Omental fat pad (tissue), 4 donors: ENCODE measurements at places on chromosomes 7 and 10. TPM values are rescaled to one million over a fixed set of nuclear protein-coding genes. Genes with fewer than 3 reads are reported as not detected.
A peak's percentile ranks its signal among the peaks of the same experiment; 100 is the strongest.

The MEPCE gene
- 23.6 TPM for total RNA-seq

The EBF3 gene
- total RNA-seq = 50.8 TPM

The PLXNA4 gene
- 31.4 TPM for total RNA-seq

The IGFBP1 gene
- not detected for total RNA-seq

The ACBD5 gene
- total RNA-seq = 23.2 TPM

The PIP gene
- not detected for total RNA-seq

The ABCC2 gene
- 9.1 TPM for total RNA-seq

The ITPRID1 gene
- total RNA-seq = not detected

The PGAM2 gene
- total RNA-seq = not detected

The UFSP1 gene
- 7.1 TPM for total RNA-seq

The SUN3 gene
- not detected for total RNA-seq

The CPA4 gene
- total RNA-seq = 4.1 TPM

The EEF1AKMT2 gene
- 10.6 TPM for total RNA-seq

The BMPER gene
- total RNA-seq = 5.4 TPM

The NPC1L1 gene
- 0.24 TPM for total RNA-seq

The ASB15 gene
- total RNA-seq = not detected

GRCh38 chr10:132184816-132185593 lies 1.7 kb upstream of the DPYSL4 start:
- DNase-seq = no peak

DNA sequence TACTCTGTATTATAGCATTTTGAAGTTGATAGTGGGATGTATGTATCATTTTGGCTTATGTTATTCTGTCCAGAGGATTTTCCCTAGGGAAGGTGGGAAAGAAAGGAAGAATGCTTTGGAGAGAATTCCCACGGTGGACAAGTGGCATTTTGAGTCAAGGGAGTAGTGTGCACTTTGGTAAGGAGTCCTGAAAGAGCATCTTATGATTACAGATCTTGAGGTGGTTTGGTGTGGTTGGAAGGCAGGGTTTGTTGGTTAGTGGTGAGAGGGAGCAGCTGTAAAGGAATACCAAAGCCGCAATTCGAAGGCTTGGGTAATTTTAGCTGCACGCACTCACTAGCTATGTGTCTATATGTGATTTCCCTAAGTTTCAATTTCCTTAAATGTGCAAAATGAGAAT lies 16.1 kb downstream of the CCSER2 start:
- no peak for DNase-seq

DNA sequence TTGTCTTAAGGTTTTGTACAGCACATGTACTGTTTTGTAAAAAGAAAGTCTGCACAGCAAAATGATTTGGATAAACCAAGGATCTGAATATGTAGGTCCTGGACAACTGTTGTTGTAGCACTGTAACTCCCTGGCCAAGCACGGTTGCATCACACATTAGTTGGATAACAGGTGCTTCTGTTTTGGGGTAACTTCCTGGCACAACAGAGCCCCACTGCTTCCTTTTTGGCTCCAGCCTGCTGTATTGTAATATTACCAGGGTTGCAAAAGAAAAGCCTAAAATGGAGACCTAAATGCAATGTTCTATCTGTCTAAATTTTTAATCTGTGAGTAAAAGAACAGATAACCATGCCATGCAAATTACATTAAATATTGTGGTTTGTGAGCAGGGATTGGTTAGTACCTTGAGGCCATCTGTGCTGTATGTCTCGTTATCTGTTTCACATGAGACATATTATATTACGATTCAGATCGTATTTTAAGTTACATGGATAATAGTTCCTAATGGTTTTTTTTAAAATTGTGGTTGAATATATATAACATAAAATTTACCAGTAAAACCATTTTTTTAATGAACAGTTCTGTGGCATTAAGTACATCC lies 27.5 kb upstream of the WAC start:
- DNase-seq = no peak

- no peak for DNase-seq
Observed at GRCh38 chr7:2497500-2498336, 21.5 kb upstream of the GRIFIN start.

GRCh38 chr10:54607983-54608382 lies 193.0 kb downstream of the PCDH15 start:
- no peak for DNase-seq

GRCh38 chr10:22386503-22386902 lies 41.2 kb downstream of the SPAG6 start:
- no peak for DNase-seq

DNA sequence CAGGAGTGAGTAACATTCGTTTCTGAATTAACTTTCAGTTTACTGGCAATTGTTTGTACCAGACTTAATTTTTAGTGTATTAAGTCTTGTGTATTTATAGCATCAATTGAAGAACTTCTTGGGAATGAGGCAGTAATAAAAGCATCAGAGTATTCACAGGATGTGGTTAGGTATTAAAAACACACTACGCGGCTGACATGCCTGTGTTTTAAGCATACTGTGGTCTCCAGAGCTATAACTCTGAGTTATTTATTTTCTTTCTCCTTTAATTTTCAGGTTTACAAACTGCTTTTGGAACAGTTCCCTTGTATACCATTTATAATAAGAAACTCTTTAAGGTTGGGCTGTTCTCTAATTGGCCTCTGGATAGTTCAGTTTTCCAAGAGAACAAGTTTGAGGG lies 626.1 kb upstream of the NRG3 start:
- DNase-seq = no peak

GRCh38 chr7:66466081-66466600 lies 162.5 kb upstream of the KCTD7 start:
- no peak for DNase-seq

GRCh38 chr10:99143011-99143410 lies 92.6 kb downstream of the HPSE2 start:
- DNase-seq = no peak

DNA sequence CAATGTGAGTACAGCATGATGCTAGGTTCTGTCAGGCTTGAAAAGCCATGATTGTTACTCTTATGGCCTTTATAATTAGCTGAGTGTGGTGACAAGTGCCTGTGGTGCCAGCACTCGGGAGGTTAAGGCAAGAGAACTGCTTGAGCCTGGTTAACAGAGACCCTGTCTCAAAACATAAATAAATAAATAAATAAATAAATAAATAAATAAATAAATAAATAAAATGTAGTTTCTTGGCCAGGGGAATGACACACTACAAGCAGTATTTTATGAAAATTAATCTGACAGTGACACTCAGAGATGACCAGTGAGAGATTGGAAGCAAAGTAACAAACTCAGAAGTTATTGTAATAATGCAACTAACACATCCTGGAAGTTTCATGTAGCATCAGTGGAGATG lies 2.3 kb upstream of the MORN4 start:
- DNase-seq = no peak

- no peak for DNase-seq
Observed at GRCh38 chr7:75532639-75533038, 40.5 kb downstream of the SPDYE5 start.

DNA sequence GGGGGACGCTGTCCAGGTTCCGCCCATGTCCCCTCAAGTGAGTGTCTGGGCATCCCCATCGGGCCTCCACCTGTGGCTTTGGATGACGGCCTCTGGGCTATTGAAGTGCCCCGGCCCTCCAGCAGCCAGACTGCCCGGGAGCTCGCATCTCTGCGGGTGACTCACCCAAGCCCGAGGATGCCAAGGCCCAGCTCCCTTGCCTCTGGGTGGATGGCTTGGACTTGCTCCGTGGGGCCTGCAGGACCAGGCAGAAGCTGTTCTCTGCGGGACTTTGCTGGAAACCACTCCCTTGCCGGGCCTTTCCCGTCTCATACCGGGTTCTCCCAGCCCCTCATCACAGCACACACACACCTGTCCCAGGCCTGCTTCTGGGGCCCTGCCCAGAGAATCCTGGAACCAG lies 22.4 kb downstream of the DPYSL4 start:
- no peak for DNase-seq

GRCh38 chr7:47194516-47195057 lies 387.3 kb downstream of the TNS3 start:
- no peak for DNase-seq

DNA sequence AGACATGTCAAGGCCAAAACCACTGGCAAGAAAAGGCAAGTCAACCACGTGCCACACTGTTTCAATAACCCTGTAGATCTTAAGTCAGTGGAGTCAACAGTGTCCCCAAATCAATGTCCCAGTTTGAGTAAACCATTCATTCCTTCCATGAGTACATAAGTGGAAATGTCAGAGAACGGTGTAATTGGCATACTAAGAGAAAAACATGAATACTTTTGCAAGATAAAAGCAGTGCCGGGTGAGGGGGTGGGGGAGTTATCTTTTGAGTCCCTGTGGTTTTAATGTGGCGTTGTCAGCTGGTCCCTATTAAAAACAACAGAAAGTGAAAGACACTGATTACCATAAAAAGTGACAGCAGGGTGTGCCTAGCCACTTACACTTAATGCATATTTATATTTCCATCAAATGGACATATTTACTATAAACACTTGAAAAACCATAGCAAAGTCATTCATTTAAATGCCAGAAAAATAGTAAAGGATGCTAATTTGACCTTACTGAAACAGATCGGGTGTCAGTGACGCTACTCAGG lies 37.8 kb downstream of the RSU1 start:
- no peak for DNase-seq

DNA sequence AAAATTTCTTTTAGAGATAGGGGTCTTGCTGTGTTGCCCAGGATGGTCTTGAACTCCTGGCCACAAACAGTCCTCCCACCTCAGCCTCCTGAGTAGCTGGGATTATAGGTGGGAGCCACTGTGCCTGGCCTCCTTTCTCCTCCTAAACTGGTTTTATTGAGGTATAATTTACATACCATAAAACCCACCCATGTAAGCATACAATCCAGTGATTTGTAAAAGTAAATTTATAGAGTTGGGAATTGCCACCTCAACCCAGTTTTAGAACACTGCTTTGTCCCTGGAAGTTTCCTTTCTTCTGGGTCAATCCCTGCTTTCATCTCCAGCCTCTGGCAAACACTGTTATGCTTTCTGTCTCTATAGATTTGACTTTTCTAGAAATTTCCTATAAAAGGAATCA lies 49.0 kb downstream of the CNNM2 start:
- DNase-seq = no peak

- no peak for DNase-seq
Observed at GRCh38 chr7:24504040-24504439, 69.2 kb upstream of the PALS2 start.

GRCh38 chr7:121447243-121447910 lies 51.3 kb upstream of the FAM3C start:
- DNase-seq = no peak

DNA sequence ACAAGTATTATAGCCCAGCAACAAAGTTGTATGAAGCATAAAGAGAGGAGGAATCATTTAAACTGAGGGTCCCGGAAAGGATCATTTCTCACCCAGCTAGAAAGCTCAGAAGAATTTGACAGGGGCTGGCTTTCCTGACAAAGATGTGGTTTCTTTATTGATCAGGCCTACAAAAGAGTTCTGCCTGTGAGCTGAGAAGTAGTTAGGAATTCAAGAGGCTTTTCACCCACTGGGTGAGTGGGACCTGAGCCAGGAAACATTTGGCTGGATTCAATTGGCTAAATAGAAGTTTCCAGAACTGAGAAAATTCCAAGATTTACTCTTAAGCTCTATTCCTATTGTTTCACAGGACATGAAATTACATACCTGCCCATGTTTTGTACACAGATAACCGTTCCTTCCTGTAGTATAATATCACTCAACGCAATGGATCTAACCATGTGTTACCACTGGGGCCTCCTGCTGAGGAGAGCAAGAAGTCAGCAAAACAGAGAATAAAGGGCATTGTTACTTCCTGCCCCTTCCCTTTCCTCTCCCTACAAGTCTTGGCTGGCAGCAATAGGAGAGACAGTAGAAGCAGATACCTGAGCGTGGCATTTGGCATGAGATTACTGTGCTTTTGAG lies 53.9 kb upstream of the PAPSS2 start:
- DNase-seq = no peak

GRCh38 chr7:128860158-128861073 lies 2.2 kb upstream of the ATP6V1F start:
- no peak for DNase-seq

- no peak for DNase-seq
Observed at GRCh38 chr10:117001144-117001543, 3.8 kb downstream of the SHTN1 start.

DNA sequence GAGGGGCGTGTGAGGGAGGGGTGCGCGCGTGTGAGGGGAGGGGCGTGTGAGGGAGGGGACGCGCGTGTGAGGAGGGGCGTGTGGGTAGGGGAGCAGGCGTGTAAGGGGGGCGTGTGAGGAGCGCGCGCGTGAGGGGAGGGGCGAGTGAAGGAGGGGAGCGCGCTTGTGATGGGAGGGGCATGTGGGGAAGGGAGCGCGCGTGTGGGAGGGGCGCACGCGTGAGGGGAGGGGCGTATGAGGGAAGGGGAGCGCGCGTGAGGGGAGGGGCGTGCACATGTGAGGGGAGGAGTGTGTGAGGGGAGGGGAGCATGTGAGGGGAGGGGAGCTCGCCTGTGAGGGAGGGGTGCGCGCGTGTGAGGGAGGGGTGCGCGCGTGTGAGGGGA lies 19.1 kb downstream of the MXI1 start:
- peak; percentile 81 for DNase-seq

- DNase-seq = no peak
Observed at GRCh38 chr7:158819571-158820203, 9.6 kb downstream of the ESYT2 start.

DNA sequence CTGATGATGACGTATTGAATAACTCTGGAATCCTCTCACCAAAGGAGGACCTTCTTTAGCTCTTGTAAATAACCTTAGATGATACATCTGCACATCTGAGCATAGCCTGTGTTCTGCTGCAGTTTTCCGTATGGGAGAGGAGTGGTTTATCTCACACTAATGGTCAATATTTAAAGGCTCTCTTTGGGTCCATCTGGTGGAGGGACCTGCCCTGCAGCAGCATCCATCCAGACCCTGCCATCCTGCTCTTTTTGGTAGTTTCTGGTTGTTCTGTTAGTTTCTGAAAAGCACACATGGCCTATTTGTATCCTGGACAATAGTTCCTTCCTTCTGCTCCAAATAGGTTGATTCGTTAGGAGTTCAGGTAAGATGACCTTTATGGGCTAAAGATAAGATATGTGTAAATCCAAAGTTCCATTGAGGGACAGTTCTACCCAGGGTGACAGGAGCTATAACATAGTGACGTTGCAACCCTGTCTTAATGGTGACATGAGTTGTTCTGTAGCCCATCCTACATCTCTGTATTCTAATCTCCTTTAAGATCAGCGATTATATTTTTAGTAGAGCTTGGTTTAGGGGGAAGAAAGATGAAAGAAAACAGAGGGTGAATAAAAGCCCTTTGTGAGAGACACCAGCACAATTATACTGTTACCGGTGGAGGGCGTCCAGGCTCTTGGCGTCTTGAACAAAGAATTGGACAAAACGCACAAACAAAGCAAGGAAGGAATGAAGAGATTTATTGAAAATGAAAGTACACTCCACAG lies 60.0 kb upstream of the KLF14 start:
- DNase-seq = no peak

- no peak for DNase-seq
Observed at GRCh38 chr7:100539436-100540006, 518 bp downstream of the AGFG2 start.

- DNase-seq = no peak
Observed at GRCh38 chr10:97015240-97015639, 170.5 kb downstream of the SLIT1 start.

- DNase-seq = no peak
Observed at GRCh38 chr10:70283071-70283444, 746 bp downstream of the NPFFR1 start.
